Mesothelial cell of epicardium (in vitro differentiated cells): ENCODE measurements at places on chromosomes 6 and 20. TPM values are rescaled to one million over a fixed set of nuclear protein-coding genes. Genes with fewer than 3 reads are reported as not detected.

DNA sequence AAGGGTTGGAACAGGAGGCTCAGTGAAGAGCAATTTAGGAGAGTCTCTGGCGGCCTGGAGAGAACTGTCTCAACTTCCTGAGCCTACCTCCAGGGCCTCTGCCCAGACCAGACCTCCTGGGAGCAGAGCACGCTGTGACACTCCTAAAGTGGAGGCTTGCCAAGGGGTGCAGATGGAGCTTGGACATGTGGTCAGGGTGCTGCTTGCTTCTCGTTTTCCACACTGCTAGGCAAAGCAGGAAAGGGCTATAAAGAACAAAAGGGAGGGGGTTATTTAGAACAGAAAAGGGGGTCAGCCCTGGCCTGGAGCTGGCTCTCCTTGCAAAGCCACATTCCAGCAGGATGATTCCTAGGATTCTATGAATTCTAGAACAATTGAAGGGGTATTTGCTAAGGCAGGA lies 145.7 kb upstream of the GGTLC1 start:
- peaks cover 1% of the 10 kb centered on the region for H3K36me3 ChIP-seq
- peak overlapping the region; percentile 81 for H3K27ac ChIP-seq
- no peak overlapping the region for H3K4me3 ChIP-seq
- no peaks in the 10 kb centered on the region for H3K27me3 ChIP-seq
- peaks cover 30% of the 10 kb centered on the region for H3K4me1 ChIP-seq
- DNase-seq = no peak

RAB44 gene
- total RNA-seq = 0.07 to 0.16 TPM in 2 of 3 replicates, not detected in the other

BTBD3 gene
- total RNA-seq = 58.8 to 65.1 TPM (median 63.5 TPM) in 3 replicates

ASIP gene
- not detected in 3 replicates for total RNA-seq

DNA sequence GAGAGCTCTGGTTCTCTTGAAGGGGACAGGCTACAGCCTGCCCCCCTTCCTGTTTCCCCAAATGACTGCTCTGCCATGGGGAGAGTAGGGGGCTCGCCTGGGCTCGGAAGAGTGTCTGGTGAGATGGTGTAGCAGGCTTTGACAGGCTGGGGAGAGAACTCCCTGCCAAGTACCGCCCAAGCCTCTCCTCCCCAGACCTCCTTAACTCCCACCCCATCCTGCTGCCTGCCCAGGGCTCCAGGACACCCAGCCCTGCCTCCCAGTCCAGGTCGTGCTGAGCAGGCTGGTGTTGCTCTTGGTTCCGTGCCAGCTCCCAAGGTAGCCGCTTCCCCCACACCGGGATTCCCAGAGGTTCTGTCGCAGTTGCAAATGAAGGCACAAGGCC lies 9.8 kb downstream of the VEGFA start:
- H3K4me1 ChIP-seq = peaks cover 23% of the 10 kb centered on the region
- H3K27ac ChIP-seq = peak overlapping the region; percentile 34
- no peak for DNase-seq
- no peaks in the 10 kb centered on the region for H3K27me3 ChIP-seq
- H3K4me3 ChIP-seq = no peak overlapping the region
- peaks cover 43% of the 10 kb centered on the region for H3K36me3 ChIP-seq
